WTC11 (cell line): ENCODE measurements at places on chromosomes 2 and 18.

DNA sequence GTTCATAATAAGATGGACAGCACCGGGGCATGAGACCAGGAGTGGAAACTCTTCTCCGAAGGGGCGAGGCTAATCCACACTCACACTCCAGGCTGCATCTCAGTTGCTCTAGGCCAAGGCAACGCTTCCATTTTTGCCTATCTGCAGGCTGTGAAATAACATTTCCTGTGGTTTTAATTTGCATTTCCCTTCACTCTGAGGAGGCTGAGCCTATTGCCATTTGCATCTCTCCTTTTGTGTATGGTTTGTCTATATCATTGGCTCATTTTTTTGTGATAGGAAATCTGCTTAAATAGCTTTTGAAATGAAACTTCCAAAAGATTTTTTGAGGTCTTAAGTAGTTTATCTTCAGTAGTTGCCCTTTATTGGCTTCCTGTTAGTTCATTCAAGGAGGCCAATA, 57.6 kb downstream of the TPGS2 start:
- DNase-seq = no peak

- no peak for DNase-seq
These were observed 132.4 kb downstream of the TXNL1 start for GRCh38 chr18:56505971-56506370.

GRCh38 chr2:223993634-223994232, 36.5 kb downstream of the MRPL44 start:
- peak; percentile 64 for DNase-seq

- DNase-seq = no peak
These were observed 71.9 kb downstream of the TCF4 start for GRCh38 chr18:55515941-55516710.

- DNase-seq = no peak
These were observed 206.6 kb upstream of the SETBP1 start for GRCh38 chr18:44474067-44474411.

DNA sequence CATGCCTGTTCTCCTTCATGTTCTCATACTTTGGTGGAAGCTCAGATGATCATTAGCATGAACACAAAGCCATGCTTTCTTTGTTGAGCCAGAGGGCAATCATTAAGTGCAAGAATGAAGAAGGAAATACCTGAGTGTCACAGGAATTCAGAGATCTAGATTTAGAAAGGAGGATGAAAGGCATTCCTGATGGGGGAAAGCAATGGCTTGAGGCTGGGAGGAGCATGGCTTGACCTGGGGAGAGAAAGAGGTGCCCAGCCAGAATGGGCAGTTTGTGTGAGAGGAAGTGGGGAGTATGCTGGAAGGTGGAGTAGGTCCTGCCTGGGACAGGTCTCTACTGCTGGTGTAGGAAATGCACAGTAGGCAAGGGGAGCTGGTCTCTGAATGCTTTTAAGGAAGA, 35.1 kb downstream of the SLC4A3 start:
- no peak for DNase-seq

GRCh38 chr18:77065221-77065981, 67.2 kb downstream of the MBP start:
- DNase-seq = no peak

- DNase-seq = no peak
These were observed 62.7 kb upstream of the GATA6 start for GRCh38 chr18:22106536-22107292.

- DNase-seq = no peak
These were observed 45.6 kb downstream of the TWIST2 start for GRCh38 chr2:238893349-238894000.

GRCh38 chr2:65397122-65397521, 35.3 kb downstream of the SPRED2 start:
- DNase-seq = no peak

DNA sequence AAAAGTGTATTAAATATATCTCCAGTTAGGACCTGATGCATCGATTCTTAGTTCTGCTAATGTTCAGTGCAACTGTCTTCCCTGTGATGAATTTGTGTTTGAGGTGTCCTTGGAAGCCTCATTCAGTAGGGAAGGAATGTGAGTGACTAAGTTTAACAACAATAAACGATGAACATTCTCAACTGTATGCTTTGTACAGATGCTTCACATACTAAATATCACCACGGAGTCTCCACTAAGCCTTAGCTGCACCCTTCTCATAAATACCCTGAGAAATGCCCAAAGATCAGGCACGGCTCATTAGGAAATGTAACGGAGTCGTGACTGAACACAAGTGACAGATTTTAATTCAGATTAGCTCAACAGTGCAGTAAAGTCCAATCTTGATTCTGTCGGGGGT, 24.4 kb upstream of the AGFG1 start:
- no peak for DNase-seq

DNA sequence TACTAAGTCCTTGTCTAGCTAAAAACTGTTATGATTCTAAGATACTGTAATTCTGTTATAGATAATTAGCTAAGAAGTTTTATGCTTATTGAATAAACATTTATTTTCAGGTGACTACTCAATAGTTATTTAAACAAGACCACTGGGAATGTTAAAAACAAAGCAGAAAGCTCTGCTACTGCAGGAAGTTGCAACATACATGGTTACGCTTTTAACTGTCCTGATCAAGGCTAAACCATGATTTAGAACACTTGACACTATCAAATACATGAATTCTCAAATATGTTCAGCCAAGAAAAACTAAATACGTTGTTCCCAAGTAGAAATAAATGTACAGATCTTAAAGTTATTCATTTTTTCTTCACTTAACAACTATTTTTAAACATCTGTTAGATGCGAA, 263.9 kb downstream of the NCKAP5 start:
- DNase-seq = no peak

GRCh38 chr18:11654736-11655605, 34.1 kb upstream of the GNAL start:
- DNase-seq = peak; percentile 84

- no peak for DNase-seq
These were observed 622.2 kb downstream of the CNTNAP5 start for GRCh38 chr2:124647245-124647644.

GRCh38 chr2:153546358-153546757, 67.8 kb upstream of the RPRM start:
- no peak for DNase-seq

DNA sequence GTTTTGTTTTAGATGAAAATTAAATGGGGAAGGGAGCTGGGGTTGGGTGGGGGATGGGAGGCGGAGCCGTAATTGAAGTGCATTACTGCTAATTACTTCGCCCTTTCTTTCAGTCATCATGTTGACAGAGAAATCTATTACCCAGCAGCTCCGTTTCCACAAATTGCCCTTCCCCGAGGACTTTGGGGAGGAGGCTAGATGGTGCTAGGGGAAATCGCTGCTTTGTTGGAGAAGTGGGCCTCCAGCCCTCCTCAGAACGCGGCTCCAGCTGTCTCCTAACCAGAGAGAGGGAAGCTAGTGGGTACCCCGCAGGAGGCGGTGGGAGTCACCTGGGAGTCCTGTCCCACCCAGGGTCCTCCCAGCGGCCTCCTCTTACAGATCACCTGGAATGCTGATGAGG, 130.9 kb upstream of the MYCN start:
- DNase-seq = no peak
